NCI-H774 (cell line): ENCODE measurements at places on chromosomes 6 and 20.

DNA sequence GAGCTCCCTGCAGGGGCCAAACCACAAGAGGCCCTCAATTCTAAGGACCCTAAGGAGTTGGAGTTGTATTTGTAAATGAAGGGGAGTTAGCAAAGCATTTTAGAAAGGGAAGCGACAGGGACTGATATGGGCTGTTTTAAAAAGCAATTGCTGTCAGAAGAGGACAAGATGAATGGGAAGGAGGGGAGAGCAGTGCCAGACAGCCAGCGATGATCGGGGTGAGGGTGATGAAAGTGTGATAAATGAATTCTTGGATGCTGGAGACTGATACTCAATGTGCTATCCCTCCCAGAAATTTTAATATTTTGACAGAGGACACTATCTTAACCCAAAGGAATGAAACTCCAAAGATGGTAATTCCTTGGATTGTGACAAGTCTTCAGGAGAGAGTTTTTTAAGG is 289.2 kb downstream of the CLIC5 start:
- DNase-seq: no peak

DNA sequence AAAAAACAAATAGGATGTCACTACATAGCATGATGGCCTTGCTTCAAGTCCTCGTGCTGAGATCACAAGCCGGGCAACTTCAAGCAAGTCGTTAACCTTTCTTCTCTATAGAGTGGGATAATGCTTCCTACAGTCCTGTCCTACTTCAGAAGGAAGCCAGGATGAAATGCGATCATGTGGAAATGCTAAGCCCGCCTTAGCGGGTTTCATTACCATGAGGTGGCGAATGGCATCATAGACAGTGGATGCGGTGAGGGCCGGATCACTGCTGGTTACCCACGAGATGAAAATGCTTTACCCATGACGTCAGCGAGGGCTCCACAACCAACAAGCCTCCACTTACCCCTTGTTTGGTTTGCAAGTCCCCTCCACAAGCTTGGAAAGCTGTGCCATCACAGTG is 206.4 kb downstream of the TBXT start:
- no peak for DNase-seq

DNA sequence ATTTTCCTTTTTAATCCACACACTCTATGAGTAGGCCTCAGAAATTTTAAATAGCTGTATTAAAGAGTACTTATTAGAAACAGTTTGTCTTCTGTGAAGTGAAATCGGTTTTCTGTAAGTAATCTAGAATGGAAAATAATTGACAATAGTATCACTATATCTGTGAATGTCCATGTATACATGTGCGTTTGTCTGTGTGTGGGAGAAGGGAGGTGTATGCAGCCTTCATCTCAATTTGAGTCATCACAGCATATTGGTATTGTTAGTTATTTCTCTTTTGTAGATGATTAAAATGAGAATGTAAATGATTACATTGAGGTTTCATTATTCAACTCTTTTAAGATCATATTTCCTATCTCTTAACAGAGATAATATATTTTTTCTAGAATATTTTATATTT is 206.0 kb downstream of the EYS start:
- no peak for DNase-seq

GRCh38 chr6:18330548-18331081 is 56.5 kb upstream of the RNF144B start:
- DNase-seq: no peak

- no peak for DNase-seq
Observed at GRCh38 chr6:146029573-146030184, 817 bp downstream of the GRM1 start.

- DNase-seq: no peak
Observed at GRCh38 chr6:54874349-54875048, 27.9 kb downstream of the FAM83B start.

- no peak for DNase-seq
Observed at GRCh38 chr6:28296520-28297060, 15.2 kb downstream of the PGBD1 start.

- DNase-seq: no peak
Observed at GRCh38 chr20:1345756-1346093, 16.8 kb upstream of the SDCBP2 start.

DNA sequence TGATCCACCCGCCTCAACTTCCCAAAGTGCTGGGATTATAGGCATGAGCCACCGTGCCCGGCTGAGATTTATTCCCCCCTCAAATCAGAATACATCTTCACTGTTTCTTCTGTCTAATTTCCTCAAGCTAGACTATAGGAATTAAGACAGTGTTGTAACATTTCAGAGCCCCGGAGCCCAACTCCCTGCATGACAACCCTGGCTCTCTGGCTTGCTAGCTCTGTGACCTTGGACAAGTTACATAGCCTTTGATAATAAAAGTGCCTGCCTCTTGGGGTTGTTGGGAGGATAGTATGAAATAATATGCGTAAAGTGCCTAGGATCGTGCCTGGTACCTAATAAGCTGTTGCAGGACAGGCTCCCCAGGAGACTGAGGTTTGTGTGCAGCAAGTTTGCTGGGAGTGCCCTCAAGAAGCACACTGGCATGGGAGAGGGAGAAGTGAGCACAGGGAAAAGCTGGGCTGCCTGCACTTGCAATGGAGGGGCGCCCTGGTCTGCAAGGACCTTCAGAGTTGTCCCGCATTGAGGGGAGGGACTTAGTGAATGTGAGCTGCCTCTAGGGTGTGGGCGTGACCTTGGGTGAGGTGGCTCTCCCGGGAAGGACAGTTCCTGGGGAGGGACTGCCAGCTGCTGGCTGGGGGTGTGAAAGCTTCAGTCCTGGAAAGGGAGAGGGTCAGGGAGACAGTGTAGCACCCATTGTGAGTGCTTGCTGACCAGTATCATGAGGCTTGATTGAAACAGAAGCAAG is 43.4 kb downstream of the TAF8 start:
- DNase-seq: no peak

DNA sequence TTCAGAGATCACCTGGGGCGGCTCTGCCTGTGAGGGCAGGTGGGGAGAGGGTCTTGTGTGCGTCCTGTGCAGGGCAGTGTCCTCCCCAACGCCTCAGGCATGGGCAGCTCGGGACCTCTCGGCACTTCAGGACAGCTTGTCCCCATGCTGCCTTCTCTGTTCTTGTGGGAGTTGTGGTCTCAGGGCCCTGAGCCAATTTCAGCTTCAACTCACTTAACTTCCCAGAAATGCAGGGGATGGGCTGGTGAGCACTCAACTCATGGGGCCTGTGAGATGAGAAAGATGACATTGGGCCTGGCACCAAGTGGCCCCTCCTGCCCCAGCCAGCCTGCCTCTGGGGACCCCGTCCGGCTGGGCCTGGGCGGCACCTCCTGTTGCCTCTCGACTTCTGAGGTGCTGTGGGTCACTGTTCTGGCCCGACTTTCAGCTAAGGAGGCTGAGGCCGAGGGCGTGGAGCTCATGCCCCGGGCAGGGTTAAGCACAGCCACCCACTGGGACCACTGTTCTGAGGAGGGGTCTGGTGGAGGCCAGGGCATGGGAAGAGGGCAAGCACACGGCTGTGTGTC is 6.7 kb downstream of the RGS19 start:
- DNase-seq: no peak

- DNase-seq: no peak
Observed at GRCh38 chr20:43442282-43442880, 15.3 kb upstream of the SRSF6 start.

DNA sequence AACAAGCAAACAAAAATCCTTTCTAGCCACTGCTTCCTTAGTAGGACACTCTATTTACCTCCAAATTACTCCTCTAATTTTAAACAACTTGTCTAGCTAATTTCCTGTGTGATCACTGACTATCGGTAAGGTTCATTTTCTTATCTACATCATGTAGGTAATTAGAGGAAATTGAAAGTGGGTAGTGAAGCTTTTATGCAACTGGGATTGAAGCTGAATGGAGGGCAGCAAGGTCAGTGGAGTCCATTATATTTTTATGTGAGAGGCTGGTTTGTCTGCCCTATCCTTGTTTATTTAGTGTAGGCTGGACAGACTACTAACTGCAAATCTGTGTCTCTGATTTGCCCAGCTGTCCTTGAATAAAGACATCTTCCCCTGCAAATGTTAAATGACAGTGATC is 88.5 kb upstream of the SIM1 start:
- DNase-seq: peak; percentile 97

DNA sequence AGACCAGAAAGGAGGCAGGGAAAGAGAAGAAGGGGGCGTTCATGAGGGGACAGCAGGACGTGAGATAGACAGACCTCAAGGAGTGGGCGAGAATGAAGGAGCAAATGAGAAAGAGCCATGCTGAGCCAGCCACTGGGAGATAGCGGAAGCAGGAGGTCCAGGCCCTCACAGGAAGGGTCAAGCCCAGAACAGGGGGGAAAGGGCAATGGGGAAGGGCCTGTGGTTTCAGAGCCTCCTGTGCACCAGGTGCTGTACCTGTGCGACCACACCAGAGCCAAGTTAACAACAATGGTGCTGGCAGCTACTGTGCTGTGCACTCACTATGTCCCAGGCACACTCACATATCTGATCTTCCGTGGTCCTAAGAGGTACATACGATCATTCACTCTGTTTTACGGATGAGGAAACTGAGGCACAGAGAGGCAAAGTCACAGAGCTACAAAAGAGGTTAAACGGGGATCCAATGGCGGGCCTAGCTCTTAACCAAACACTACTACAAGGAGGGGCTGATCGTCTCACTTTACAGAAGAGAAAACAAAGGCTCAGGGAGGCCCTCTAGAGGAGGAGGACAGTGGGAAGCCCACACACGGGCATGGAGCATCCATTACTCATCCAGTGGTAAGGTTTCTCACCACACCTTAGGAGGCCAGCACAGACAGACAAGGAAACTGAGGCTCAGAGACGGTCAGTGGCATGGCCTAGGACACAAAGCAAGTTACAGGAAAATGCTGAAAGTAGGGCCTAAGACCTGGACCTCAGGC is 129.1 kb downstream of the PREX1 start:
- no peak for DNase-seq

- DNase-seq: no peak
Observed at GRCh38 chr20:43543138-43543537, 15.7 kb upstream of the SGK2 start.

DNA sequence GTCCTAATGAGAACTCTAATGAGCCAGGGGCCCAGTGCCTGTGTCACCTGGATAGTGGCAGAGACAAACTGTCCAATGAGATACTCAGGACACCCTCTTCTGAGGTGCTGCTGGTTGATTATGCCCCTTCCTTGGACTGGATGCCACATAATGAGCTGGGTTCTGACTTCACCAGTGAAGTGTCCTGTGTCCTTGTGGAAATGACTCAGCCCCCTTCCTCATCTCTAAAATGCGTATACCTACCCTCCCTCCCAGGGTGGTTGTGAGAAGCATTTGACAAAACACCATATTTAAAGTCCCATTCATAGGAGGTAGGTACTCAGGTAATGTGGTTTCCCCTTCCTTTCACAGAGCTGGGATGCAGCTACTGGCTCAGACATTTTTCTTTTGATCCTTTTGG is 28.4 kb upstream of the RNF24 start:
- no peak for DNase-seq

DNA sequence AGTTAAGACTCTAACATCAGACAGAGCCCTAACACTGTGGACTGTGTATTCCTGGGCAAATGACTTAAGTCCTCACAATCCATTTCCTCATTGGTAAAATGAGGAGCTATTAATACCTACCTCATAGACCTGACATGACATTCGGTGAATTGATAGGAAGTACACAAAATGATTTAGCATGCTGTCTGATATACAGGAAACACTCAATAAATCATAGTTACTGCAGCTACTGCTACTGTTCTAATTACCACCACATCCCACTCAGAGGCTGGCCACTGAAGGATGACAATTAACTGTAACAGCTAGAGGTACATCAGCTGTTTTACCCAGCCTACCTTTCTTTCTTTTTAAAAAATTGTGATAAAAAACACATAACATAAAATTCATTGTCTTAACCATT is 87.7 kb downstream of the PLCG1 start:
- DNase-seq: no peak

DNA sequence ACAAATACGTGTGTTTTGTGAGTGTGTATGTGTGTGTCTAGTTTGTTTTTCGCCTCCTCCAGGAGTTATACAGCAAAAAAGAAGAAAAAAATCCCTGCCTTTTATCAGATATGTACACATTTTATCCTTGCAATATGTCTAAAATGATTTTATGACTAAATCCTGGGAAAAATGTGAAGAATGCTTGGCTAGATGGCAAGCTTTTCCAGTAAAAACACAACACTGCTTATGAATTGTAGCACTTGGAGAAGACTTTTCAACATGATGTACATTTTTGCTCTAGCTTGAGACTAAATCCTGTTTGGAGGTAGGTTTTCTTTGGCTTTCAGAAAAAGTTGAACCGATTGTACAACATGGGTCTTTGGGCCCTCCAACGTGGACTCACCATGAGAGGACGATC is 160.2 kb downstream of the GMPR start:
- DNase-seq: no peak

- DNase-seq: no peak
Observed at GRCh38 chr20:2822073-2822472, 5.9 kb downstream of the TMEM239 start.

DNA sequence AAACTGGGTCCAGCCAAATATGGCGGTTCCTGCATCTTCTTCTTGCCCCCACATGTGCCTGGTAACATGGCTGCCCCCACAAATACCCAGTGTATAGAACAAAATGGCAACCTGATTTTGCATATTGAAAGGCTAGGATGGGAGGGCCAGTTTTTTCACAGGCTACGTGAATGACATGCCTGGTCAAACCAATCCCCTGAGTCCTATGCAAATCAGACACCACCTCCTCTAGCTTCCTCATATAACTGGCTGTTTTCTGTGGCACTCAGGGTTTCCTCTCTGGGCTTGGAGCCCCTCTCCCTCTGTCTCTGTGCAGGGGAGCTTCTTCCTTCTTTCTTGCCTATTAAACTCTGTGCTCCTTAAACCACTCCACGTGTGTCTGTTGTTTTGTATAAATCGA is 372.1 kb downstream of the KIF16B start:
- DNase-seq: no peak

- DNase-seq: no peak
Observed at GRCh38 chr6:42338744-42339222, 112.9 kb downstream of the TRERF1 start.

- DNase-seq: no peak
Observed at GRCh38 chr6:142903812-142904211, 41.2 kb downstream of the HIVEP2 start.

DNA sequence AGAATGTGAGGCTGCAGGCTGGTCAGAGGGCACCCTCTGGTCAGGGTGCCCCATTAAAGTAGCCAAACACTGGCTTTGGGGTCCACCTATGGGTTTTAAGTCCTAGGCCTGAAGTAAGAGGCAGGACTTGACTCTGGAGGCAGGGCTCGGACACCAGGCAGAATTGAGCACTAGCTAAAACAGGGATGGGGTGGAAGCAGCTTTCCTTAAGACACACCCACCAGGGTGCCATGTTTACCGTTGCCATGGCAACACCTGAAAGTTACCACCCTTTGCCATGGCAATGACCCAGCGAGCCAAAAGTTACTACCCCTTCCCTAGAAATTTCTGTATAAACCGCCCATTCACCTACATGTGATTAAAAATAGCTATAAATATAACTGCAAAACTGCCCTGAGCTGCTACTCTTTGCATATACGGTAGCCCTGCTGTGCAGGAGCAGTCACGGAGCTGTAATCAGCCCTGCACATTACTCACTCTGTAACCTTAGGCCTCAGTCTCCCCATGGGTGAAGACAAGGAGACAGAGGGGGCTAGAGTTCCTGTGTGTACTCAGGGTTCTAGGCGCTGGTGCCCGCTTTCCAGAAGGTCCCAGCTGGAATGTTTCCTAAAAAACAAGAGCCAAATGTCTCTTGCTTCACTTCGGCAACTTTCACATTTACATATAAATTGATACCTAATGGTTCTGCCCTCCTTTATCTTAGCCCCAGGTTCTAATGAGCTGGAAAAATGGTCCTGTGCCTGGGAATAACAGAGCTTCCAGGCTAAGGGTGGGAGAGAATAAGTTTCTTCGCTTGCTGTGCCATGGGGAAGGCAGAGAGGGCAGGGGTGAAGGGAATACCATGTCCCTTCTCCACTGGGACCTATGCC is 27.2 kb upstream of the SRSF6 start:
- no peak for DNase-seq
